ENCODE measurements at places on chromosomes 12 and 14.

DNA sequence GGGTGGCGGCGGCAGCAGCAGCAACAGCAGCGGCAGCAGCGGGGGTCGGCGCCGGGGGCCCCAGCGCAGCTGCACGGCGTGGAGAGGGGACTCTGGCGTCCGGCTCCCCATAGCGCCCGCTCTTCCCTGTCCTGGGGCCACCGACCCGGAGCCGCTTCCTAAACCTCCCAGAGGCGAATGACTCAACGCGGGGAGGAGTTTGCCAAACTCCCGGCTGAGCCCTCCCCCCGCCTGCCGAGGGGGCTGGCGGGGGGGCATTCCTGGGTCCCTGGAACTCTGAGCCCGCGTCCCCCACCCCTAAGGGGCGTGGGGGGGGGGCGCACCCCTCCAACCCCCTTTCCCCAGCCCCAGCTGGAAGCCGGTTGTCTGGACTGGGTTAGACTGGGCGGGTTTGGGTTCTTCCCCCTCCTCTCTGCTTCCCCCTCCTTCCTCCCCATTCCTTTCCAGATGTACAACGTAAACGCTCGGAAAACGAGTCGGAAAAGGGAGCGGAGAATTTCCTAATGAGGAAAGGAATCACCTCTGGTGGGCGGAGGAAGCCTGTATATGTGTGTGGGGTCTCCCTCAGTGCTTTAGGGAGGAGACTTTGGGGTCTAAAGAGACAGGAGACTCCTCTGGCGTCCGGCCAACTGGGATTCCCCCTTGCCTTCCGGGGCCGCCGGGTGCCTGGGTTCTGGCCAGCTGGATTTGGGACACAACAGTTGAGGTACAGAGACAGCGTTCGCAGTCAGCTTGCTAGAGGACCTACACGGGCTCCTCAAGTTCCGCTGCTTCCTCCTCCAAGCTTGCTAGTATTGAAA, at the start of gene ITGA5:
ITGA5 (minus strand) TSS at position 179 of the 800 bp plus-strand sequence; CDS start at position 111, 68 bp downstream.
- DNase-seq, result peak; percentile 41

DNA sequence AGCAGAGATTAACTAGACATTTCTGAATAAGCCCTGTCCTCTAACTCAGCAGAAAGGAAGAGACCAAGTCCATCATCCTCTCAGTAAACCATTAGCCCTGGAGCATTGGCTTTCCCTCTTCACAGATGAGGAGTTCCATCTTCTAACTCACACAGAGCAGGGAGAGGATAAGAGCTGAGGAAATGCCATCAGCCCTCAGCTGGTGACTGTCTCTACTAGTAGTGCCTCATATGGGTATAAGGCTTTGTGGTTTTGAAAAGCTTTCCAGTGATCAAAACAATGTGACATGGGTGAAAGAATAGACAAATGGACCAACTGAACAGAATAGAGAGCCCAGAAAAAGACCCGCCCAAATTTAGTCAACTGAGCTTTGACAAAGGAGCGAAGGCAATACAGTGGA, 197.2 kb upstream of the NUDT4 start:
- no peak for DNase-seq

GRCh38 chr14:31949709-31950108, 127.4 kb upstream of the ARHGAP5 start:
- DNase-seq, result no peak

- no peak for DNase-seq
These were observed 234.8 kb downstream of the PIK3C2G start for GRCh38 chr12:18496156-18496555.

GRCh38 chr12:97560786-97561618, 98.4 kb downstream of the RMST start:
- no peak for DNase-seq

DNA sequence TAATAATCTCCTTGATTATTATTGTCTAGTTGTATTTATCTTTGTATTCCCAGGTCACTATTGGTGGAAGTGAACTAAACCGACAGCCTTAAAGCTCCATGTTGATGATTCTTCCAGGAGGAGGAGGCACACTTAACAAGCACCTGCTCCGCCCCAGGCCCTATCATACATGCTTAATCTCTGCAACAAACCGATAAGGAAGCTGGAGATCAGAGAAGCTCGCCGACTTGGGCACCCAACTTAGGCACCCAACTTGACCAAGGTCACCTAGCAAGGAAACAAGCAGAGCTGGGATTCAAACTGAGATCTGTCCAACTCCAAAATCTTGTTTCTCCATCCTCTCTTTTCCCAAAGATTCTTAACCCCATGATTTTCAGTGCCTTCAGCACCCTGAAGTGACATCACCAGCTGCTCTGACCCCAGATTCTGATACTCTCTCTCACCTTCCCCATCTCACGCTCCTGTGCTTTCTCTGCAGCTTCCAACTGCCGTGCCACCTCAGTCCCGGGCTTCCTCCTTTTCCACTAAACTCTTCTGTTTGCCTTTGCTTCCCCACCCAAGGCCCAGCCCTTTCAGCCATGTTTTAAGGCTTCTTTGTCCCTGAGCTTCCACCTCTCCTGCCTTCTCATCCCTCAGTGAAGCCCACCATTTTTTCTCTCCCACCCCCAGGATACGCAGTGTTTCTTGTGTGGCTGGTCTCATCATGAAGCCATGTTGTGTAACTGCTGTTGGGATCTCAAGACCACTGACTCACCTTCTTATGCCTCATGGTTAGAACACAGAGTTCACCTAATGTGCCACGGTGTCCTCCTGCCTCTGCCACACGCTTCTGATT, 6.6 kb upstream of the KRT18 start:
- DNase-seq, result no peak

DNA sequence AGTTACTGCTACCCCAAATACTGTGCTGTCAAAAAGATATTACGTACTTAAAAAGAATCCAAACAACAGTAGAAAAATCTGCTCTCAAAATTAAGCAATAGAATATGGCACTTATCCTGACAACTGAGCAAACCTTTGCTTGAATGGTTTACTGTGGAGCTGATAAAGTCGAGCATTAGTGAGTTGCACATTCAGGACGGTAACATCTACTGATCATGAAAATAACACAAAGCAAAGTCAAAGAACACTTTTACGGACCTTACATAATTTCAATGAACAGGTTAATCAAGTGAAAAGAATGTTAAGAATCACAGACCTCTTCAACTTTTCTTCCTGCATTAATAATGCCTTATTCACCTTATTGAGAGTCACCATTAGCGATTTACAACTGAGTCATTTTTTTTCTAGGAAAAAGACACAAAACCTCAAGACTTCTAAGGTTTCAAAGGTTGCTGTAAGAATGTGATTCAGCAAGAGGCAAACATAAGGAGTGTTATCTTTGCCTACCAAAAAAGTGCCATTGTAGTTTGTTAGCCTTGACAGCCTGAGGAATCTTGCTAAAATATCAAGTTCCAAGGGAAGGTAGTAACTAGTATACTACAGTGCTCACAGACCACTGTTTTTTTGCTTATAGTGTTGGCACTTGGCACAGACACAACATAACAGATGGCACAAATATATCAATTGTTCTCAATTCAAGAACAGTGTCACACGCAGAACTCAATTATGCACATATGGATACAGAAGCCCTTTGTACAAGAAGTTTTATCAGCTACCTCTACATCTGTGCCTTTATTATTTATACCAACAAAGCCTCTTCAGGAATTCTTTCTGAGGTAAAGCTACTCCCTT, 334.2 kb upstream of the RPL10L start:
- DNase-seq, result no peak

- DNase-seq, result no peak
These were observed 8.0 kb downstream of the RAN start for GRCh38 chr12:130879781-130880389.

- no peak for DNase-seq
These were observed 208.7 kb downstream of the ERC1 start for GRCh38 chr12:1199700-1200099.

DNA sequence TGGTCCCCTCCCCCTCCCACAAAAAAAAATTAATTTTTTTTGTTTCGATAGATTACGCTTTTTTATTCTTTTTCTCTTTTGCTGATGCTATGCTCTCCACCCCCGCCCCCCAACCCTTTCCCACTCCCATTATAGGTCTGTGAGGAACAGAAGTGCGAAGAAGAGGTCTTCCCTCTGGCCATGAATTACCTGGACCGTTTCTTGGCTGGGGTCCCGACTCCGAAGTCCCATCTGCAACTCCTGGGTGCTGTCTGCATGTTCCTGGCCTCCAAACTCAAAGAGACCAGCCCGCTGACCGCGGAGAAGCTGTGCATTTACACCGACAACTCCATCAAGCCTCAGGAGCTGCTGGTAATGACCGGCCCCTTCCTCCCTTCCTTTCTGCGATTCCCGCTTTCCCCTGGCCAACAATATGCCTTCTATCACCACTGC, 2.3 kb downstream of the CCND2 start:
- no peak for DNase-seq

DNA sequence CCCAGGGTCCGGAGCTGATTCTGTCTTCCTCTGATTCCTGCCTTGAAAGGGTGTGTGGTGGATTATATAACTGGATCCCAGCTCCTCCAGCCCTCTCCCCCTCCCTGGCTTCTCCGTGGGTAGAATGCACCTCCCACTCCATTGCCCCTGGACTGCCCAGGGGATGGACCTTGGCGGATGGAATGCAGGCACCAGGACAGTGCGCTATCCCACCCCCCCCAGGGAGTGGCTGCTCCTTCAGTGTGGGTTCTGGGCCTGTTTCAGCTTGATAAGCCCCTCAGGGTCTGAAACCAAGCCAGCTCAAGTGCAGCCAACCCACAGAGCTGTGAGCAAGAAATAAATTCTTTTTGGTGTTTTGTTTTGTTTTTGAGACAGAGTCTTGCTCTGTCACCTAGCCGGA, 112.4 kb upstream of the TMEM132D start:
- DNase-seq, result no peak

GRCh38 chr12:115046805-115047204, 362.8 kb upstream of the TBX3 start:
- DNase-seq, result no peak

- DNase-seq, result no peak
These were observed 93.9 kb downstream of the SLC38A1 start for GRCh38 chr12:46174919-46175318.

DNA sequence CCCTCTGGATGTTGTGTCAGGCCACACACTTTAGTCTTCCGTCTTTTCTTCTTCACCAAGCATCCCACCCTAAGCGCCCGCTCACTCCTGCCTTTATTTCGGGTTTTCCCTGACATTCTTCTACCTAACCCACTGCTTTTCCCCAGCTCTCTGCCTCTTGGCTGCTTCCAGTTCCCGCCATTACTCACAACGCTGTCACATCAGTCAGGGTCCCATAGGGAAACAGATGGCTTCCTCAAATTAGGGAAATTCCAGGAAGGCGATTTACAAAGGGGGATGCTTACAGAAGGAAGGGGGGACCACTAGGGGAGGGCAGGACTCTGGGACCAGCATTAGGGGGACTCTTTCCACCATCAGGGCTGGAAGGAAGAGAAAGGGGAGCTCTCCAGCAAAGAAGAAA, 9.2 kb upstream of the PPP1R13B start:
- DNase-seq, result no peak

GRCh38 chr12:105053116-105053572, 31.1 kb downstream of the ALDH1L2 start:
- peak; percentile 47 for DNase-seq

DNA sequence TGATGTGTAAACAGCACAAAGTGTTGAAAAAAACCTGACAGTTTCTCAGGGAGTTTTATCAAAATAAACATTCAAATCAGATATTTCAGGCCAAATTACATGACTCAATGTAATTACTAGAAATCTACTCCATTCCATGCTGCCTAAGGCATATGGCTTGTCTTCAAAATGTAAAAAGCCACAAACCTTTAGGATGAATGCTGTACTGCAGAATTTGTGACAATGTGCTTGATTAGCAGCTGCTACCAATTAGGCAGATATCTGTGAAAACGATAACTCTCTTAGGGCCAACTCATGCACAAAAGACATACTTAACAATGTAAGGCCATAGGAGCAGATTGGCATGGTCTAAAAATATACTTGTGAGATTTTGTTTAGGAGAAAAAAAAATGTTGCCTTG, 267.0 kb downstream of the DACT1 start:
- no peak for DNase-seq

DNA sequence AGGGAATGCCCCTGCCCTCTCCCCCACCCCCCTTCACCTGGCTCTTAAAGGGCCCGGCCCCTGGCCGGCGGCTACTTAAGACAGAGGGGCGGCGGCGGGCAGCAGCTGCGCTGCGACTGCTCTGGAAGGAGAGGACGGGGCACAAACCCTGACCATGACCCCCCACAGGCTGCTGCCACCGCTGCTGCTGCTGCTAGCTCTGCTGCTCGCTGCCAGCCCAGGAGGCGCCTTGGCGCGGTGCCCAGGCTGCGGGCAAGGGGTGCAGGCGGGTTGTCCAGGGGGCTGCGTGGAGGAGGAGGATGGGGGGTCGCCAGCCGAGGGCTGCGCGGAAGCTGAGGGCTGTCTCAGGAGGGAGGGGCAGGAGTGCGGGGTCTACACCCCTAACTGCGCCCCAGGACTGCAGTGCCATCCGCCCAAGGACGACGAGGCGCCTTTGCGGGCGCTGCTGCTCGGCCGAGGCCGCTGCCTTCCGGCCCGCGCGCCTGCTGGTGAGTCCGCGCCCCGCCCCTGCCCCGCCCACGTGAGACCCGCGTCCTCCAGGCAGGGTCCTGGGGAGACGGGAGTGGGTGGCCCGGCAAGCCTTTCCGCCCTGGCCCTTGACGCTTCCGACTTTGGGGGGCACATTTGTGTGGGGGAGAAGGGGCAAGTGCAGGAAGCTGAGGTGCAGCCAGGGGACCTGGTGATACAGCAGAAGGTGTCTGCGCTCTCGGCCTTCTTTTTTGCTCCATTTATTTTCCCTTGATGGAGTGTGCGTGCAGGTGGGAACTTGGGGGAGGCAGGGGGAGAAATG, at the start of gene IGFBP6:
IGFBP6 (plus strand) TSS at position 104 of the 790 bp plus-strand sequence; CDS start at position 155, 51 bp downstream.
- peak; percentile 45 for DNase-seq

All from activated T-helper 1 cell treated with Interleukin-2 at 50 U/mL for 16 hours (primary cell).